ENCODE measurements at places on chromosomes 6 and 20.
A peak's percentile ranks its signal among the peaks of the same experiment; 100 is the strongest.

DNA sequence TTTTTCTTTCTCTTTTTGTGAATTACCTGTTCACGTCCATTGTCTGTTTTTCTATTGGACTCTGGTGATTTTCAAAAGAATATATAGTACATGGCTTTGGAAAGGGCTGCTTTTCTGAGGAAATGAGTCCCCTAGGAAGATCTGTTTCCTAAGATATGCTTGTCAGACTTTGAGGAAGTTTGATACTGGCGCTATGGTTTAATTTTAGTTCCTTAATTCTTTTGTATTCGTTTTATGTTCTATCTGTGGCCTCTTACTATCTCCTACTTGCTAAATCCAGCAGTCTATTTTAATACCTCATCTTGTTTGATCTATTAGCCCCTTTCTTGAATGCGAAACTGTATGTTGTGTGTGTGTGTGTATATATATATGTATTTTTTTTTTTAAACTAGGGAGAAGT is 101.9 kb downstream of the LIN28B start:
- DNase-seq: no peak

DNA sequence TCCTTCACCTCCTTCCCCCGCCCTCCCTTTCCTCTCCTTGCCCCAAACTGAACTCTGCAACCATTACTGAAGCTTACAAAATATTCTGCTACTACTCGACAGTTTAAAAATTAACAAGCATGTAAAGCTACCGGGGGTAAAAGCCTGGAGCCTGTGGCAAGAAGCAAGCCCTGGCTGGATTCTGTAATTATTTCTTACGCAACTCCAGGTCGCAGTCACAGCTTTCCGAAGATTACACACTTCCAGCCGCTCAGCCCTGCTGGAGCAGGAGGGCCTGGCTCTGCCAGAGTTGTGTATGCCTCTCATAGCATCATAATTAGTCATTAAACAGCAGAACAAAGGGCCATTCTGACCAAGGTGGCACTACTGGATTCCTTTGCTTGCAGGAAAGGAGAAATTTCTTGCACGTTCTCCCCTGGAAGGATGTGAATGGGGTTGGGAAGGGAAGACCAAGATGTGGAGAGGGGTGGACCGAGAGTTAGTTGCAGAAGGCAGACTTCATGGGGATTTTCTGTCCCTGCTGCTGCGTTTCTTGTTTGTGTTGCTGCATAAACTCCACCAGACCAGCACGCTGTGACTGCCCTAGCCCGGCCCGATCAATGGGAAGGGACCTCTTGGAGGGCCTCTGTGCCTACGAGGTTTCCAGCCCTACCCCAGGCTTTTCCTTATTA is 23.6 kb downstream of the FOXQ1 start:
- peak; percentile 93 for DNase-seq

GRCh38 chr6:32832535-32832934 is 6.0 kb downstream of the TAP2 start:
- no peak for DNase-seq

GRCh38 chr6:39085129-39085797 is 29.7 kb downstream of the SAYSD1 start:
- DNase-seq: no peak

- peak; percentile 96 for DNase-seq
Measured at GRCh38 chr6:139539852-139540251, 165.4 kb upstream of the CITED2 start.

GRCh38 chr20:4947817-4948559 is 53.3 kb downstream of the SLC23A2 start:
- no peak for DNase-seq

- DNase-seq: peak; percentile 76
Measured at GRCh38 chr6:136371959-136372358, 82.3 kb upstream of the BCLAF1 start.

DNA sequence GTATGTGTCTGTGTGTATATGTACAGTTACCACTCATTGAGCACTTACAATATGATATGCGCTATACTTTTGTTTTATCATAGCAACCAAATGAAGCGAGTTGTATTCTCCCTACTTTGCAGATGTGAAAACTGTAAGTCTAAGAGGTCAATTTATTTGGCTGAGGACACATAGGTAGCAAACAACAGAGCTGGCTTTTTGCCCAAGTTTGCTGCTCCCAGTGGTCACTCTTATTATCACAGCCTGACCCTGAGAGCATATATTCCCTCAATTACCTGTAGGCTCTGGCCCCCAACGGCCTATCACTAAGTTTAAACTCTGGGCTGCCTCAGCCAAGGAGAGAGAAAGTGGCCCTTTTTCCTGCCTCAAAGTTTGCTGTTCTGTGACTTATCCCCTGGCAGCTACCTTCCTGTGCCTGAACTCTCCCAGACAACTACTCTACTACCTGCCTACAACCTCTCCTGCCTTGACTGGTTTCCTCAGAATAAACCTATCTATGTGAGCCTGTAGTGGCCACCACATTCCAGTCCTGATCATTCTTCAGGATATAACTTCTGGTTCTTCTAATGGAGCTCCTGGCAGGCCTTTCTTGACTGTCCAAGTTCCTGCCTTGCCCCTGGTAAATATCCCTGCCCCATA is 221.8 kb downstream of the FRK start:
- DNase-seq: peak; percentile 39

GRCh38 chr20:50911716-50912115 is 19.5 kb downstream of the ADNP start:
- DNase-seq: no peak

- no peak for DNase-seq
Measured at GRCh38 chr6:39156801-39157200, 41.8 kb upstream of the SAYSD1 start.

- no peak for DNase-seq
Measured at GRCh38 chr6:129686941-129687627, 22.9 kb downstream of the ARHGAP18 start.
